K562 (cell line): ENCODE measurements at places on chromosomes 4 and X. TPM values are rescaled to one million over a fixed set of nuclear protein-coding genes. Genes with fewer than 3 reads are reported as not detected.
A peak's percentile ranks its signal among the peaks of the same experiment; 100 is the strongest.

- no peak for DNase-seq
- no peak overlapping the region for H3K27ac ChIP-seq
- no peaks in the 10 kb centered on the region for H3K36me3 ChIP-seq
- no peaks in the 10 kb centered on the region for H3K27me3 ChIP-seq
These were observed 173.0 kb downstream of the RBM46 start for GRCh38 chr4:154954117-154954516.

NDUFB11 gene
- 155 and 165 TPM in 2 replicates for total RNA-seq

DNA sequence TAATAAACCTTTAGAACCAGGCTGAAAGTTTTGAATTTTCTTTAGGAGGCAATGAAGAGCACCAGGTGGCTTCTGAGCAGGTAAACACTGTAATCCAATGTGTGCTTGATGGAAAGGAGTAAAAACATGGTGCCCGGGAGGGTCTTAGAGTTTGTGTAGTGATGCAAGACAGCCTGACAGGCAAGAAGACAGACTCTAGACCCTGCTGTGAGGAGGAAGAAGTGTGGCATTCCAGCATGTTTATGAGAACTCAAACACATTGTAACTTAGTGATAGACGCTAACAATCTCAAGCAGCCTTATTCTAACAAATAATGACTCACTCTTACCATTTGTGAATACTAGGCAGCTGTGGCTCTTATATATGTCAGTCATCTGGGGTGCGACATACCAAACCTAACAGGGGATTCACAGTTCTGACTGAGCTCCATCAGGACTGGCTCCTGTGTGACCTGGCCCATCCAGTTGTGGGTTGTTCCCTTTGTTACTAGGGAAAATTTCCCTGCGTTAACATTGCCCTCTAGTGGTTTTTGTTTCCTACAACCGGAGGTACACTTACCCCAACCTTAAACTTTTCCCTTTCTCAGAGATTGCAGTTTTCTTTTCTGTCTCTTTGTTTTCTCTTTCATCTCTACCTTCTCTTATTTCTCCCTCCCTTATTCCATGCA, 53.8 kb downstream of the VSIG4 start:
- peaks cover 5% of the 10 kb centered on the region; the same call in 1 of the 2 replicates for H3K4me1 ChIP-seq
- H3K27ac ChIP-seq, result peak overlapping the region; percentile 71
- DNase-seq, result peak; percentile 50
- H3K27me3 ChIP-seq, result no peaks in the 10 kb centered on the region

DNA sequence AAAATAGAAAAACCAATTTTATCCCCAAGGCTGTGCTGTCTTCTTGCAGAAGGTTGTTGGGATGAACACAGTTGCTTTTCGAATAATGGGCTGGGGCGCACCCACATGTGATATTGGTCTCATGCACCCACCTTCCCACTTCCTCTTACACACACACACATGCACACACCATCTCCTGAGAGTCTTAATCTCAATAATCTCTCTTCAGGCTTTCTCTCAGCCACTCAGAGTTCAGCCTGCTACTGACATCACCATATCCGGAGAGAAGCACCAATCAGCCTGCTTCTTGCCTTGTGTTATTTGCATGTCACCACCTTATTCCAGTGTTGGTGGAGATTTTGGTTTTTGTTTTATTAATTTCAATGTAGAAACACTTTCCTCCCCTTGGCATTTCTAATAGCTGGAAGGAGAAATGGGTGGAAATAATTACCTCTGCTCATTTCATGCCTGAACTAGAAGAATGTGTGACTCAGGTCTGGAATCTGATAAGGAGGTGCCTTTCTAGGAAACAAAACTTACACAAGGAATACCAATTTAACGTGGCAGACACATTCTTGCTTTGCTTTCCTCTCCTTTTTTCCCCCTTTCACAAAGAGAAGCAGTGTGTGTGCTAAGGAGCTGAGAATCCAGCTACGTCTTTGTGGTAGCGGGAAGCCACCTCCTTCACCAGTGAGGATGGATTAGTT, 400.2 kb downstream of the MID1IP1 start:
- no peaks in the 10 kb centered on the region for H3K36me3 ChIP-seq
- no peaks in the 10 kb centered on the region; the same call in 2 of the 3 replicates for H3K27me3 ChIP-seq
- peak; percentile 14 for DNase-seq
- peaks cover 13% of the 10 kb centered on the region; the same call in 2 of the 3 replicates for H3K4me1 ChIP-seq

GRCh38 chrX:30304866-30305265, 4.3 kb downstream of the NR0B1 start:
- no peak overlapping the region for H3K27ac ChIP-seq
- no peaks in the 10 kb centered on the region for H3K36me3 ChIP-seq
- DNase-seq, result no peak
- no peak overlapping the region for H3K4me3 ChIP-seq
- peaks cover 13% of the 10 kb centered on the region; the same call in 1 of the 2 replicates for H3K4me1 ChIP-seq

SERPINA7 gene
- total RNA-seq, result not detected in 2 replicates
